ENCODE measurements at places on chromosomes 2 and 18.

- DNase-seq: no peak
Measured at GRCh38 chr2:47223980-47224379, 68.9 kb upstream of the STPG4 start.

GRCh38 chr2:191522478-191523120 is 155.3 kb upstream of the NABP1 start:
- no peak for DNase-seq

- no peak for DNase-seq
Measured at GRCh38 chr18:63191413-63191812, 128.2 kb downstream of the BCL2 start.

GRCh38 chr2:16330982-16331381 is 334.7 kb downstream of the CYRIA start:
- no peak for DNase-seq

DNA sequence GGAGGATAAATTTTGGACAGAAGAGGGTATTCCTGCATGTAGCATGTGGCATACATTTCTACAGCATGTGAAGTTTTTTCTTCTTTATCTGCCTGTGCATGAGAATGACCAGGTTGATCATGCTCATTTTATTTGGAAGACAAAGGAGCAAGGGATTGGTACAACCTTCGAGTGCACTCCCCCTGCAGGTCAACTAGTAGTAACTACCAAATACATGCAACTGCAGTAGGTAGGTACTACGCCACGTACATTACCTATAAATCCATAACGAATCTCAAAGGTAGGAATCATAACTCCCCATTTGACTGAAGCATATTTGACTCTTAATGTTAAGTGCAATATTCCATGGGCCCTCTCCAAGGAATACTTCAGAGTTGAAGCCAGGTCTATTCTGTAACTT is 763.9 kb downstream of the TSN start:
- no peak for DNase-seq
